Panc1 (cell line): ENCODE measurements at places on chromosomes 16 and 17. TPM values are rescaled to one million over a fixed set of nuclear protein-coding genes. Genes with fewer than 3 reads are reported as not detected.

DNA sequence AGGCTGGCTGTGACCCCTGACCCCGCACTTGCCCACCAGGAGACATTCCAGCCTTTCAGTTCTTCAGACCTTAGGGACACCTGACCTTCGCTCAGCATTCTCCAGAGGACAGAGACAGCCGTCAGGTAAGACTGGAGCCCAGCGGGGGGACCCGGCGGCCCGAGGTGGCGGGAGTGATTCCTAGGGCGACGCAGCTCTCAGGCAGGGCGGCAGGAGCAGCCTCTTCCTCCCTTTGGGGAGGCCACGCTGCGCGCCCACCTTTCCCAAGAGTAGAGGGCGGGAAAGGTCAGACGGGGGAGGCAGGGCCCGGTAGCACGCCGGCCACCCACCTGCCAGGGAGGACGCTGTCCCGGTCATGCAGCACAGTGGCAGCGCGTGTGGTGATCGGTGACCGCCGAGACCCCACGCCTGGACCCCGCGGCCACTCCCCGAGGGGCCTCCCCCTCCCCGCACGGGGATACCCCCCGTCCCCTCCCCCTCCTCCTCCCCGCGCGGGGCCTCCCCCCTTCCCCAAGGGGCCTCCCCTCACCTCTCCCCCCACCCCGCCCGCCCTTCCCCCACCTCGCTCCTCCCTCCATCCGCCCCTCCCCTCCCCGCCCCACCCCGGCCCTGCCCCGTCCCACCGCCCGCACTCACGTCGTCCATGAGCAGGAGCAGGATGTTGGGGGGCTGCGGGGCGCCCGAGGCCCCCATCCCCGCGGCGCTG lies 472 bp downstream of the GALNS start:
- H3K27ac ChIP-seq, result peak overlapping the region; percentile 78
- H3K4me1 ChIP-seq, result peaks cover 9% of the 10 kb centered on the region; the same call in 1 of the 2 replicates
- no peak for DNase-seq
- peaks cover 6% of the 10 kb centered on the region; the same call in 1 of the 2 replicates for H3K36me3 ChIP-seq
- peak overlapping the region; percentile 60 for H3K4me3 ChIP-seq

- H3K27me3 ChIP-seq, result no peaks in the 10 kb centered on the region
- peaks cover 8% of the 10 kb centered on the region; the same call in 1 of the 2 replicates for H3K4me1 ChIP-seq
- no peak overlapping the region for H3K27ac ChIP-seq
- no peaks in the 10 kb centered on the region for H3K36me3 ChIP-seq
- no peak for DNase-seq
These were observed 765 bp upstream of the SEPTIN12 start for GRCh38 chr16:4788910-4789309.

GRCh38 chr17:48600244-48601098 lies 4.3 kb downstream of the HOXB6 start:
- no peaks in the 10 kb centered on the region; the same call in none of the 2 replicates for H3K36me3 ChIP-seq
- peaks cover 32% of the 10 kb centered on the region for H3K4me1 ChIP-seq
- no peak for DNase-seq

DNA sequence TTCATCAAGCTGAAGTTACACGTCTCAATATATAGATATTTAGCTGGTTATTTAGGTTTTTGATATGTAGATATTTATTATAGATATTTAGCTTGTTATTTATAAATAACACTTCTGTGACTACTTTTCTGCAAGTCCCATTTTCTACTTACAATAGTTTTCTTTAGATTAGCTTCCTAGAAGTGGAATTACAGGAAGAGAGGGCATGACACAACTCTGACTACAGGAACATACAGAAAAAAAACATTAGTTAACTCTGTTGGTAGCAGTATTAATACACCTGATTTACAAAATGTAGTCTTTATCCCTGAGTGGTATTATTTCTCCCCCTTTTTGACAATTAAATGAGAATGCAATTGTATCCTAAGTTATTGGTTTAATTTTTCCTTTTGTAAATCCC lies 21.2 kb upstream of the CCL1 start:
- no peaks in the 10 kb centered on the region for H3K4me1 ChIP-seq
- H3K27ac ChIP-seq, result no peak overlapping the region
- no peaks in the 10 kb centered on the region for H3K36me3 ChIP-seq
- H3K27me3 ChIP-seq, result peaks cover 3% of the 10 kb centered on the region
- H3K4me3 ChIP-seq, result no peak overlapping the region

- H3K36me3 ChIP-seq, result no peaks in the 10 kb centered on the region
- H3K27me3 ChIP-seq, result no peaks in the 10 kb centered on the region; the same call in 1 of the 2 replicates
- no peaks in the 10 kb centered on the region for H3K4me1 ChIP-seq
These were observed 33.7 kb downstream of the TEKT3 start for GRCh38 chr17:15307710-15308111.

DNA sequence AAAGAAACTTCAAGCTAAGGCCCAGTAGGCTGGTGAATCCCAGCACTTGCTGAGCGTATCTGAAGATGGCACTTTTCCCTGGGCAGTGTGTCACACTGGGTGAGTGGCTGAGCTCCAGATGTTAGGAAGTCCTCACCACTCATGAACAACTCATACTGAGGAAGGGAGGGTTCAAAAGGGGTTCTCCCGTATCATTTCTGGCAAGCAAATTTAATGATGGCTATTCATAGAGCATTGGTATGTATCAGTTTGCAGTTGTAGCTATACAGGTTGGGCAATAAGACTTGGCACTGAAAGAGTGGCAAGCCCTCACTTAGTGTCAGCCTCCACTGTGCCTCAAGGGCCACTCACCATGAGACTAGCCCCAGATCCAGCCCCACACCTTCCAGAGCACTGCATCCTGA lies 10.7 kb downstream of the GFOD2 start:
- H3K27ac ChIP-seq, result no peak overlapping the region
- H3K4me1 ChIP-seq, result no peaks in the 10 kb centered on the region
- no peak overlapping the region for H3K4me3 ChIP-seq
- H3K27me3 ChIP-seq, result no peaks in the 10 kb centered on the region
- no peak for DNase-seq

- no peaks in the 10 kb centered on the region for H3K36me3 ChIP-seq
- H3K27ac ChIP-seq, result 0 out of 2 replicates have a peak overlapping the region, but pooled peaks have one; percentile 51
- H3K4me3 ChIP-seq, result peak overlapping the region; percentile 27
- DNase-seq, result no peak
- no peaks in the 10 kb centered on the region for H3K4me1 ChIP-seq
- no peaks in the 10 kb centered on the region for H3K27me3 ChIP-seq
These were observed 15.0 kb upstream of the C17orf58 start for GRCh38 chr17:68011199-68011665.

DNA sequence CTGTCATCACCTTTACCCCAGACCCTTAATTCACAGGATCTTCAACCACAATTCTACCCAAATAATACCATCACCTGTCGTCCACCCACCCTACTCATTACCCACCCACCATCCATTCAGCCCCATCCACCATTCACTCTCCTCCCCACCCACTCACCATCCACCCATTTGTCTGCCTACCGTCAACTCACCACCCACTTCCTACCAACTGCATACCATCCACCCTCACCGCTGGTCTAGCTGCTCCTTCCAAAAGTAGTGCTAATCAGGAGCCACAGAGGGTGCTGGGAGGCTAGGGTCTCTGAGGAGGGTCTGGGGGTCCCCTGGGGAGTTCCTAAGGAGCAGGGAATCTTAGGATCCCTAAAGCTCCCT lies 12.0 kb upstream of the IGFBP4 start:
- no peak for DNase-seq
- H3K27ac ChIP-seq, result no peak overlapping the region
- no peaks in the 10 kb centered on the region for H3K27me3 ChIP-seq
- H3K36me3 ChIP-seq, result no peaks in the 10 kb centered on the region
- no peak overlapping the region for H3K4me3 ChIP-seq
- no peaks in the 10 kb centered on the region for H3K4me1 ChIP-seq

GRCh38 chr17:77036841-77037381 lies 103.9 kb upstream of the SEC14L1 start:
- H3K27me3 ChIP-seq, result no peaks in the 10 kb centered on the region
- H3K36me3 ChIP-seq, result no peaks in the 10 kb centered on the region
- no peak overlapping the region for H3K4me3 ChIP-seq

DNA sequence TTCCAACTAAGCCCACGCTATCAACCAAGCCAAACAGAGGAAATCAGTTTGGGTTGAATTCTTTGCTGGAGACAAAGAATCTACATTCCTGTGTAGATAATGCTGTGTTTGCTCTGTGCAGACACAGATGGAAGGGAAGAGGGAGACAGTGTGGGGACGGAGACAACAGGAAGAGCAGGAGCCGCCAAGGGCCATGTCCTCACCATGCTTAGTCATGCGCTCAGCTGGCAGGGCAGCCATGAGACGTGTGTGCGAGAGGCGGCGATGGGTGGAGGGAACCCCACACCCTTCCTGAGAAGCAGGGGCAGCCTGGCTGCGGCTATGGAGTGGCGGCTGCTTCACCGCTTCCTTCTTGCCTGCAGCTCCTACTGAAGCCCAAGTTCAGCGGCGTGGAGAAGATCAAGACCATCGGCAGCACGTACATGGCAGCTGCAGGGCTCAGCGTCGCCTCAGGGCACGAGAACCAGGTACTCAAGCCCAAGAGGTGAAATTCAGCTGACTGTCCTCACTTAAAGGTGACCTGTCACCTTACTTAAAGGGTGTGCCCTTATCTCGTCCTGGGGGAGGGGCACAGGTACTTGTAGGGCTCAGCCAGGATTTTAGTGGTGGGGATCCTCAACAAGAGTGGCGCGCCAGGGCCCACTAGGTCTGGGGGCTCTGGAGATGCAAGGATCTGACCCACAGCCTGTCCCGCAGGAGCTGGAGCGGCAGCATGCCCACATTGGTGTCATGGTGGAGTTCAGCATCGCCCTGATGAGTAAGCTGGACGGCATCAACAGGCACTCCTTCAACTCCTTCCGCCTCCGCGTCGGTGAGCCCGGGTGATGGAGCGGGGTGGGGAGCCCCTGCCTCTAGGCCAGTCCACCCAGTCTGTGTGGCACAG lies 47.5 kb downstream of the ADCY7 start:
- H3K27me3 ChIP-seq, result no peaks in the 10 kb centered on the region
- no peak overlapping the region for H3K27ac ChIP-seq
- H3K4me1 ChIP-seq, result no peaks in the 10 kb centered on the region
- peaks cover 15% of the 10 kb centered on the region for H3K36me3 ChIP-seq
- no peak overlapping the region for H3K4me3 ChIP-seq

DNA sequence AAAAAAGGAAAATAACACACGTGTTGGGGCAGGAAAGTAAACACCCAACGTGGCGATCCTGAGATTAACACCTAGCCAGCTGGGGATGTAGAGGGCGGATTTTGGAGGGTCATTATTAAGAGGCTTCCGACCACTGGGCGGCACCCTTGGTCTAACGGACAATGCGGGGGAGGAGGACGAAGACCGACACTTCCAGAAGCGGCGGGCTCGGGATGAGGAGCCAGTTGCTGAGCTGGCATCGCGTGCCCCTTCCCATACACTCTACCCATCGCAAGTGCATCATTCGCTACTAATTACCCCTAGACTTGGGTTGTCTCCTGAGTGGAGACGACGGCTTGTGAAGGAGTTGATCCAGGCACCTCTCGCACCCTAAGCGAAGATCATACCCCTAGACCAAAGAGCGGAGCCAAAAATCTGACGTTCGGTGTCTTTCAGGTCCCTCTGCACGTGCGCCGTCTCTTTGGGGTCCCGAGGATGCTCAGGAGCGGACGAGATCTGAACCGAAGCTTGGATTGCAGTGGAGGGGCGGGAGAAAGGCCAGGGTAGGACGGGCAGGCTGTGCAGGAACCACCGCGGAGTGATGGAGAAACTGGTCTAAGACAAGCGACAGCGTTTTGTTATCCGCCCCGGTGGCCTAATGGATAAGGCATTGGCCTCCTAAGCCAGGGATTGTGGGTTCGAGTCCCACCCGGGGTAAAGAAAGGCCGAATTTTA lies 17.6 kb downstream of the ZNF213 start:
- H3K36me3 ChIP-seq, result peaks cover 2% of the 10 kb centered on the region; the same call in 1 of the 2 replicates
- peak overlapping the region; percentile 85 for H3K27ac ChIP-seq
- peak overlapping the region; percentile 96 for H3K4me3 ChIP-seq
- H3K27me3 ChIP-seq, result no peaks in the 10 kb centered on the region

GRCh38 chr17:2710071-2710802 lies 1.3 kb downstream of the CLUH start:
- peak overlapping the region; percentile 82 for H3K4me3 ChIP-seq
- no peaks in the 10 kb centered on the region for H3K27me3 ChIP-seq
- peaks cover 24% of the 10 kb centered on the region for H3K4me1 ChIP-seq
- H3K36me3 ChIP-seq, result no peaks in the 10 kb centered on the region; the same call in 1 of the 2 replicates
- peak overlapping the region; percentile 86 for H3K27ac ChIP-seq

- peak overlapping the region; percentile 54; the same call in 1 of the 2 replicates for H3K27ac ChIP-seq
- peak overlapping the region; percentile 47 for H3K4me3 ChIP-seq
- no peak for DNase-seq
- H3K27me3 ChIP-seq, result no peaks in the 10 kb centered on the region
These were observed 968 bp downstream of the MRPL28 start for GRCh38 chr16:369275-369865.

- no peaks in the 10 kb centered on the region for H3K27me3 ChIP-seq
- H3K27ac ChIP-seq, result no peak overlapping the region
- H3K4me1 ChIP-seq, result no peaks in the 10 kb centered on the region
- DNase-seq, result no peak
These were observed 15.8 kb downstream of the TSPOAP1 start for GRCh38 chr17:58312829-58313228.

The PPM1E gene
- total RNA-seq, result 2.9 TPM

The ZNF652 gene
- 42.4 TPM for total RNA-seq

The THAP11 gene
- total RNA-seq, result 27.3 TPM

The CRYM gene
- 0.41 TPM for total RNA-seq

The TP53TG3C gene
- not detected for total RNA-seq

The KRT32 gene
- total RNA-seq, result 0.72 TPM

The SNX20 gene
- total RNA-seq, result 0.10 TPM

The RUNDC3A gene
- 3.6 TPM for total RNA-seq

The ALDH3A1 gene
- total RNA-seq, result 0.21 TPM
